ENCODE measurements at places on chromosomes 2 and 18. TPM values are rescaled to one million over a fixed set of nuclear protein-coding genes. Genes with fewer than 3 reads are reported as not detected.

GRCh38 chr18:36786686-36787085 lies 42.1 kb downstream of the TPGS2 start:
- no peaks in the 10 kb centered on the region for H3K27me3 ChIP-seq
- no peak overlapping the region for H3K27ac ChIP-seq
- H3K4me1 ChIP-seq = no peaks in the 10 kb centered on the region
- DNase-seq = peak; percentile 18

DNA sequence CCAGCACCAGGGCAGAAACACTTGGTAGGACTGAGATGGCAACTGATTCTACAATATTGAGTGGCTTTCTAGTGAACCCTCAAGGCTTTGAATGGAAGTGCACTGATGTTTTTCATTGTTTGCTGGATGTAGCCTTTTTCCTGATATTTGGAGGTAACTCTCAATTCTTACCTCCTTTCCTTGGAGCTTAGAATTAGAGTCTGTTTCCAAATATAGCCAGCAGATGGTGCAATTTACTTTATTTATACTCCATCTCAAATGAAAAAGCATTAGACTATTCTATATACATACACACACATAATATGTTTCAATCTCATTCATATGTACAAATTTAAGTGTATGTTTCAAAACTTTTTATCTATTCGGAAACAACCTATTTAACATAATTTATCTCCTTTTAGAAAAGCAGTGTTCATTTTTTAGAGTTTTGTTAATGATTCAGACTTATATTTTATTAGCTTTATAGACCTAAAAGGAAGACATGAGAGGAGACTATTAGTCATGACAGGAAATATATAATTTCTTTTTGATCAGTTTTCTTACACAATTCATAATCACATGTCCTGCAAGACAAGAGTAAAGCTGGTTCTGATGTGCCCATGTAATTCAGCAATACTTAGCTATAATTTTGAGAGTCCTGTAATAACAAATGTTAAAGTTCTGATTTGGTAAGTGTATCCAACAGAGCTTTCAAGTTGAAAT lies 124.8 kb downstream of the NUP35 start:
- no peak overlapping the region for H3K27ac ChIP-seq
- H3K4me3 ChIP-seq = no peak overlapping the region
- H3K36me3 ChIP-seq = no peaks in the 10 kb centered on the region
- no peak for DNase-seq

DNA sequence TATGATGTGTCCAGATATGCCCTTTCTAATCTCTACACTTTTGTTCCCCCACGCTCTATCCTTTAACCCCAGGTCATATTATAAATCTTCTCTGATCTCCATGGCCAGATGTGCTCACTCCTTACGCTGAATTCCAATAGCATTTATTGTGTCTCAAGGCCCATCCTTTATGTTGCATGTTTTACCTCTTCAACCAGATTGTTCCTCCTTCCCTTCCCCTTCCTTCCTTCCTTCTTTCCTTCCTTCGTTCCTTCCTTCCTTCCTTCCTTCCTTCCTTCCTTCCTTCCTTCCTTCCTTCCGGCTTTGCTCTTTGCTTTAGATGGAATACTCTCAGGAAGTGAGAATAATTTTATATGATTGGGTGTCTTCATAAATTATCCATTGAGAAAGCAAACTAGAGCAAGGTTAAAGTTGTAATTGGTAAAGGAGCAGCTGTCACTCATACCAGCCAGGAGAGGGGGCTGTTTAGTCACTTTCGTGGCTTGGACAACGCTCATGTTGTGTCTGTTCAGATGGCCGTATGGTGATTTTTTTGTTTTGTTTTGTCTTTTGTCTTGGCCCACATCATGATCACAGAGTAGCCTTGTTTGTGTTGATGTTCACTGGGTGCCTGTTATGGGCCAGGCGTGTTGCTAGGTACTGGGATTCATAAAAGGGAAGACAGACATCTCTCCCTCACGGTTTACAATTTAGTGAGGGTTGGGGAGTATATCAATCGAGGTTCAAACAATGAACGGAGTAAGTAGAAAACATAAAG lies 68.0 kb downstream of the DAW1 start:
- no peak overlapping the region for H3K4me3 ChIP-seq
- no peak for DNase-seq
- no peak overlapping the region for H3K27ac ChIP-seq
- H3K27me3 ChIP-seq = no peaks in the 10 kb centered on the region

DNA sequence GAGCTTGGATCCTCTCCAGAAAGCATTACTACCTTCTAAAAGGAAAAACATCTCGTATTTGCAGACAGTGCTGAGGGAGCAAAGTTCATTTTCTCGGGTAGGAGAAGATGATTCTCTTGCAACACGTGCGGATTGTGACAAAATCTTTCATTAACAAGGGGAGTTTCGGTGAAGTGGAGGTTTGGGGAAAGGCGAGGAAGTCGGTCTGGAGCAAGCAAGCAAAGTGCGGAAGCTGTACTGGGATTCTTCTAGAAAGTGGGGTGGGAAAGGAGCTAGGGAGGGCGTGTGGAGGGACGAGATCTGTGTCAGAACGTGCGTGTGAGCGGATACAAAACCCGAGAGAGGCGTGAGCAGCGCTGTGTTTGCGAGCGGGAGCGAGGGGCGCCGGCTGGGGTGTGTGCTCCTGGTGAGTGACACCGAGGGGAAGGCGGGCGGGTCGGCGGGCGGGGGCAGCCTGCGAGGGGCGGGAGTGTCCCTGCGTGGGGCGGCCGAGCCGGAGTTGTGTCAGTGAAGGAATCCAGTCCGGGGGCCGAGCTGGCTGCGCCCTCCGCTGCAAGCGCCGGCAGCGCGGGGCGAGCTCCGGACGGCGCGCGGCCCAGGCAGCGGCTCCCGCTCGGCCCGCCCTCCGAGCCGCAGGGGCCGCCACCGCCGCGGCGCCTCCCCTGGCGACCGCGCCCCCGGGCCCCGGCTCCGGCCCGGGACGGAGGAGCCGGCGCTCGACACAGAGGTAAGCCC lies at the start of gene SPATS2L:
TSS of gene SPATS2L (plus strand) at position 498 of the 735 bp plus-strand sequence. CDS start 82,552 bp downstream, outside the sequence.
- no peaks in the 10 kb centered on the region for H3K27me3 ChIP-seq
- peak; percentile 81 for DNase-seq
- H3K27ac ChIP-seq = peak within 1 kb of the TSS; percentile 96
- peaks cover 33% of the 10 kb centered on the region for H3K4me1 ChIP-seq
- peak within 1 kb of the TSS; percentile 87 for H3K4me3 ChIP-seq

DNA sequence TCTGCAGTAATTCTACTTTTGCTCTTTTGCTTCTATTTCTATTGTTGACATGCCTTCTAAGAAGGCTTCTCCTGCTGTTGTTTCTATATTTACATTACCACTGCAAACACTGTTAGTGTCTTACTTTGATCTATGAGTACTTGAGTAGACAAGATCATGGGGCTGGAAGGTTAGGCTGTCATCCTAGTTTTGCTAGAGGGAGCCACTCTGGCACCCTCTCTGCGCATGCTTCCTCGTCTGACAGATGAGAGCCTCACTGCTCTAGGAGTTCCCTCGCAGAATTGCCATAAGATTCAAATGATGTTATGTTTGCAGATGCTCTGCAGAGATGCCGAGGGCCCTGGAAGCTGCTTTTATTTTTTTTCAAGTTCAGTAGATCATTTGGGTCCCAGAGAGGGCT lies 185.6 kb downstream of the RNF144A start:
- H3K27me3 ChIP-seq = no peaks in the 10 kb centered on the region
- no peaks in the 10 kb centered on the region for H3K36me3 ChIP-seq
- no peak overlapping the region for H3K27ac ChIP-seq
- H3K4me3 ChIP-seq = no peak overlapping the region
- no peak for DNase-seq

- H3K27me3 ChIP-seq = no peaks in the 10 kb centered on the region
- no peaks in the 10 kb centered on the region for H3K36me3 ChIP-seq
- peaks cover 5% of the 10 kb centered on the region for H3K4me1 ChIP-seq
- H3K27ac ChIP-seq = peak overlapping the region; percentile 15
- H3K4me3 ChIP-seq = no peak overlapping the region
Observed at GRCh38 chr2:147631294-147631693, 213.5 kb upstream of the ACVR2A start.

- no peak overlapping the region for H3K27ac ChIP-seq
- H3K27me3 ChIP-seq = no peaks in the 10 kb centered on the region
- no peak for DNase-seq
- no peaks in the 10 kb centered on the region for H3K4me1 ChIP-seq
- no peak overlapping the region for H3K4me3 ChIP-seq
- no peaks in the 10 kb centered on the region for H3K36me3 ChIP-seq
Observed at GRCh38 chr18:70279470-70279869, 9.4 kb upstream of the SOCS6 start.

GRCh38 chr2:205849136-205849535 lies 166.8 kb downstream of the NRP2 start:
- DNase-seq = no peak
- H3K4me3 ChIP-seq = no peak overlapping the region
- no peaks in the 10 kb centered on the region for H3K4me1 ChIP-seq
- H3K27ac ChIP-seq = no peak overlapping the region
- H3K27me3 ChIP-seq = no peaks in the 10 kb centered on the region

DNA sequence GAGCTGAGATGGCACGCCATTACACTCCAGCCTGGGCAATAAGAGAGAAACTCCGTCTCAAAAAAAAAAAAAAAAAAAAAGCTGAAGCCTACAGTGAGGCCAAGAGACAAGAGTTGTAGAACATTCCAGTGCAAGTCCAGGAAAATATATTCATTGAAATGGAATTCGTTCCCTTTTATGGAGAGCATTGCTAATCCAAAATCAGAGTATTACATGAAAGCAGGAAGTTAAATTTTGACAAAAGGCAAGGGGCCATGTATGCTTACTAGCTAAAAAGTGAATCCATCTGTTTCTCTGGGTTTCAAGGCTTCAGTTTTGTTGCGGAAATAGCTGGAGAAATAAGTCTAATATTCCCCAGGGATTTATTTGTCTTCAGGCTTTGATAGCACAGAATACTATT lies 471.7 kb downstream of the THSD7B start:
- no peaks in the 10 kb centered on the region for H3K4me1 ChIP-seq
- H3K27me3 ChIP-seq = no peaks in the 10 kb centered on the region
- H3K27ac ChIP-seq = no peak overlapping the region
- DNase-seq = no peak
- H3K36me3 ChIP-seq = no peaks in the 10 kb centered on the region

GRCh38 chr2:190481339-190481738 lies 53.2 kb downstream of the NEMP2 start:
- no peaks in the 10 kb centered on the region for H3K27me3 ChIP-seq
- H3K27ac ChIP-seq = no peak overlapping the region
- H3K36me3 ChIP-seq = no peaks in the 10 kb centered on the region
- DNase-seq = no peak

GRCh38 chr2:241224851-241225438 lies 36.5 kb downstream of the ANO7 start:
- no peak overlapping the region for H3K27ac ChIP-seq
- no peak for DNase-seq
- H3K27me3 ChIP-seq = no peaks in the 10 kb centered on the region

- H3K27ac ChIP-seq = no peak overlapping the region
- DNase-seq = no peak
- H3K4me3 ChIP-seq = no peak overlapping the region
- no peaks in the 10 kb centered on the region for H3K27me3 ChIP-seq
Observed at GRCh38 chr2:191435141-191435540, 189.9 kb downstream of the MYO1B start.

GRCh38 chr2:19577723-19578122 lies 219.3 kb upstream of the OSR1 start:
- H3K4me1 ChIP-seq = peaks cover 21% of the 10 kb centered on the region
- H3K27ac ChIP-seq = no peak overlapping the region
- DNase-seq = no peak
- no peak overlapping the region for H3K4me3 ChIP-seq
- H3K36me3 ChIP-seq = no peaks in the 10 kb centered on the region

DNA sequence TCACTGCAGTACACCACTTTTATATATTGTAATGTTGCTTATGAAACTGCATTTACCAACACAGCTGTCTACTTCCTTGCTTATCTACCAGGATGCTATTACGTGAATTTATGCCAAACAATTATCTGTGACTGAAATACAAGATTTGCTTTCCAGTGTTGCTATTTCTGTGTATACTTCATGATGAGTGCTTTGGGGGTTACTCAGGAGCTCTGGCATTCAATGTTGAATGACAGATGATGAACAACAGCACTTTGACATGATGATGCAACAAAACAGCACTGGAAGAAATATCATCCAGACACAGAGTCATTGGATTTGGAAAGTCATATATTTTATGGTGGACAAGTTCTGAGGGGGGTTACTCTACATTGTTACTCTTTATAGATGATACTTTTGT lies 125.8 kb downstream of the NETO1 start:
- H3K4me1 ChIP-seq = no peaks in the 10 kb centered on the region
- no peaks in the 10 kb centered on the region for H3K27me3 ChIP-seq
- DNase-seq = no peak

GRCh38 chr2:26616706-26617587 lies 24.2 kb downstream of the CIB4 start:
- no peaks in the 10 kb centered on the region for H3K36me3 ChIP-seq
- H3K4me1 ChIP-seq = peaks cover 13% of the 10 kb centered on the region
- H3K4me3 ChIP-seq = no peak overlapping the region
- DNase-seq = no peak
- H3K27me3 ChIP-seq = peaks cover 4% of the 10 kb centered on the region

DNA sequence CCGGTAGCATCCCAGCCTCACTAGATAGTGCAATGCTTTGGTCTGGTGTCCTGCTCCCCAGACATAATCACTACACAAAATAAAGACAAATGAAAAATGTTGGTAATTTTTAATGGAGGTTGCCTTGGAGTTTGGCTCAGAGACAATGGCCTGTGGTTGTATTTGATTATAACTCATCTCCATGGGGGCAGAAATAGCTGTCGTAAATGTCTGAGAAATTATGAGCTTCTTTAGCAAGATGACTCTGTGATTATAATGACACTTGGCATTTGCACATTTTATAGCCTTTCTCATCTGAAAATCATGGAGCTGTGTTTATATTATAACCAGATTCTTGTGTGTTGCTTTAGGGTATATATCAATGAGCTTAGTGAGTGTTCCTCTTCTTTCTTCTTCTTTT lies 1779.7 kb upstream of the CELF4 start:
- H3K4me3 ChIP-seq = no peak overlapping the region
- no peaks in the 10 kb centered on the region for H3K4me1 ChIP-seq
- no peak overlapping the region for H3K27ac ChIP-seq

GRCh38 chr2:67669168-67669567 lies 272.0 kb downstream of the ETAA1 start:
- no peak overlapping the region for H3K27ac ChIP-seq
- no peaks in the 10 kb centered on the region for H3K36me3 ChIP-seq
- no peak overlapping the region for H3K4me3 ChIP-seq
- no peaks in the 10 kb centered on the region for H3K27me3 ChIP-seq

DNA sequence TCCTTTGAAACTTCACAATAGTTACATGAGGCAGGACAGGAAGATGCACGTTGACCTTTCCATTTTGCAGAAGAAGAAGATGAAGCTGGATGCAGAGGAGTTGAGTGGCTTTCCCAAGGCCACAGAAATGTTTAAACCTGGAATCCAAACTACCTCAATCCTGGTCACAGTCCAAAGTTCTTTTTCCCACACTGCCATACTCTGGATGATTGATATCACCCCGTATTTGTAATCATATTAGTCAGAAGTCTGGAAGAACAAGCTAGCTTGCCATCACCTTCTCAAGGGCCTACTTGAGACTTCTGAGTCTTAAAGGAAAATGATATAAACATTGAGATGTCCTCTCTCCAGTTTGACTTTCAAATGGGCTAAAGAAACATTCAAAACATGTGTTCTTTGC lies 190.1 kb downstream of the LNPK start:
- no peak overlapping the region for H3K27ac ChIP-seq
- DNase-seq = no peak
- H3K27me3 ChIP-seq = no peaks in the 10 kb centered on the region
- H3K4me1 ChIP-seq = no peaks in the 10 kb centered on the region
- no peaks in the 10 kb centered on the region for H3K36me3 ChIP-seq
- H3K4me3 ChIP-seq = no peak overlapping the region

LYPD1 gene
- total RNA-seq = 0.32 TPM

ADGRF3 gene
- not detected for total RNA-seq

C2orf80 gene
- total RNA-seq = not detected

C18orf63 gene
- total RNA-seq = not detected

BIRC6 gene
- 337 TPM for total RNA-seq

ERFE gene
- total RNA-seq = 0.41 TPM
